ENCODE measurements at places on chromosomes 7 and 10.

GRCh38 chr10:110344622-110345021 lies 39.9 kb upstream of the SMNDC1 start:
- DNase-seq, result no peak

- DNase-seq, result no peak
Observed at GRCh38 chr7:114183311-114184088, 231.1 kb upstream of the FOXP2 start.

DNA sequence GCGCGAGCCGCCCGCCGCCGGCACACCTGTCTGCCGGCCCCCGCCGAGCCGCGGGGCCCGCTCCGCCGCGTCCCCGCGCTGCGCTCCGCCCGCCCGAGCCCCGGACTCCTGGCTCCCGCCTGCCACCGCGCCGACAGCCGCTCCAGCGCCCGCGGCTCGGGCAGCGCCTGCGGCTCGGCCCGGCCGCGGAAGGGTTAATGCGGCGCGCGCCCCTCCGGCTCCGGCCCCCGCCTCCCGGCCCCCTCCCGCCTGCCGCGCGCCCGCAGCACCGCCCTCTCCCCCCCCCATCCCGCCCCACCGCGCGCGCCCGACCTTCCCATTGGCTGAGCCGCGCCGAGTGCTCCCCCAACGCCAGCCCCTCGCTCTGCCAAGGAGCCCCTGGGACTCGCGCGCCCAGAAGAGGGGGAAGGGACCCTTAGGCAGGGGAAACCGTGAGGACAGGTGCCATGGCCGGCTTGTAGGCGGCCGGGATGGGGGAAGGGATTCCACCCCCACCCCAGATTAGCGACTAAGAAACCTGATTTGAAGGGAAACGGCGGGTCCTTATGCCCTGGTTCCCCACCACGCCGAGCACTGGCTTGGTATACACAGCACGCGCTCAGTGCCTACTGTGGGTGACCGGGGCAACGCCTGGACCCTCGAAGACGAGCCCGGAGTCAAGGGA lies at the start of gene KCNH2:
Gene KCNH2 (minus strand): TSS at position 196 of the 664 bp plus-strand sequence. CDS start 408 bp downstream, outside the sequence.
- DNase-seq, result peak; percentile 92

- DNase-seq, result no peak
Observed at GRCh38 chr7:179948-180694, 12.2 kb upstream of the FAM20C start.

GRCh38 chr7:10537764-10538163 lies 435.9 kb upstream of the PHF14 start:
- DNase-seq, result no peak

GRCh38 chr10:130206216-130206737 lies 70.1 kb downstream of the GLRX3 start:
- DNase-seq, result peak; percentile 60

Measured in posterior cingulate gyrus (tissue), 11 donors.